ENCODE measurements at places on chromosomes 1 and 21.

GRCh38 chr1:87327376-87328271, 1.1 kb upstream of the LMO4 start:
- no peak for DNase-seq

- DNase-seq = no peak
These were observed 47.1 kb downstream of the PTGS2 start for GRCh38 chr1:186633116-186633515.

- no peak for DNase-seq
These were observed 1.1 kb downstream of the TNFRSF4 start for GRCh38 chr1:1212780-1213344.

DNA sequence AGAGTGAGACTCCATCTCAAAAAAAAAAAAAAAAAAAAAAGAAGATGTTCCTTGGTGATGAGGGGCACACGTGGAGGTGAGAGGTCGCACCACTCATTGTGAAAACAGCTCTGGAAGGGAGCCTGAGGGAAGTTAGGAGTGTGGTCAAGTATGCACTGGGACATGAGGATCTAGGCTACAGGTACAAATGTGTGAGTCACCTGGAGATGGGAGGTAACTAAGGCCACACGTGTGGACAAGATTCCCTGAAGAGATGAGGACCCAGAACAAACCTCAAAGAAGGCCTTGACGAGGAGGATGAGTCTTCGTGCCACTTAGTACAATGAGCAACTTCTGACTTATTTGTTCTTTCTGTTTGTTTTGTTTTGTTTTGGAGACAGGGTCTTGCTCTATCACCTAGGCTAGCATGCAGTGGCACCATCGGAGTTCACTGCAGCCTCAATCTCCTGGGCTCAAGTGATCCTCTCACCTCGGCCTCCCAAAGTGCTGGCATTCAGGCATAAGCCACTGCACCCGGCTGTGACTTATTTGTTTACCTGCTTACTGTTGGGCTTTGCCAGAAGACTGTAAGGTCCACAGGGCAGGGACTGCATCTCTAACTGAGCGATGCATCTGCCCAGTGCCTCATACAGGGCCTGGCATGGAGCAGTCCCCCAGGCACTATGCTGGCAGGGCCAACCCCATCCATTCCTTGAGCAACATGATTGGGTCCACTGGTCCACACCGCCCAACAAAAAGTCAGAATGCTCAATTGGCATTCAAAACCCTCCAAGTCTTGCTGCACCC, 6.4 kb downstream of the ASAP3 start:
- no peak for DNase-seq

- DNase-seq = no peak
These were observed 80.7 kb downstream of the DNTTIP2 start for GRCh38 chr1:93798291-93798690.

GRCh38 chr1:241589521-241589920, 50.6 kb downstream of the CHML start:
- DNase-seq = no peak

- DNase-seq = no peak
These were observed 92.0 kb upstream of the KIF26B start for GRCh38 chr1:245062741-245063305.

DNA sequence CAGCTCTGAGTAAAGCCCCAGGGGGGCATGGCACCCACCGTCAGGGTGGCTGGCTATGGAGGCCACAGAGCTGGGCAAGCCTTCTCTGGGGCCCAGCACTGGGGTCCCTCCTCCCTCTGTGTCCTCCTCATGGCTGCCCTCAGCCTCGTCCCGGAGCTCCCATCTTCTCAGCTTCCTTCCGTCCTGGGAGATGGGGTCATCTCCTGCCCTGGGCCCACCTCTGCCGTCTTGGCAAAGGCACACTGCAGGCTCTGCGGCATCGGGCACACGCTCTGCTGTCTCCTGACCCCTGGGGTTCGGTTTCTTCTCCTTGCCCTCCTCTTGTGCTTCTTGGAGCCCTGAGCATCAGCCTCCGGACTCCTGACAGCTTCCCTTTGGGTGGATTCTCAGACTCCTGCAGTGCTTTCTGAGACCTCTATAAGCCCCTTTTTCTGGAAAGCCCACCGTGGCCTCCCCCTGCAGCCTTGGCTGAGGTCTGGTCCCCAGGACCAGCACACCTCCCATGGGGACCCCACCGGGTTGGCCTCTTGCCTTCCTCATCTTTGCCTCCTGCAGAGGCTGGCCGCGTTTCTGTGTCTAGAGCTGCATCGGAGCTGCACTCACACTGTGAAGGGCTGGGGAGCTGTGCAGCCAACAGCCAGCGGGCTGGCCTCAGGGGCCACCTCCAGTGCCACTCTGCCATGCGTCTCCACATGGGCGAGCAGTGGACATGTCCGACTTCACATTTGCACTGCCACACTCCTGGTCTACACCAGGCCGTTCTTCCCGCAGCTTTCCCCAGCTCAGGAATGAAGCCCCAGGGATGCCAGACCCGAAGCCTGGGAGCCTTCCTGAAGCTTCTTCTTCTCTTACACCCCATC, 11.6 kb downstream of the UMODL1 start:
- DNase-seq = no peak

DNA sequence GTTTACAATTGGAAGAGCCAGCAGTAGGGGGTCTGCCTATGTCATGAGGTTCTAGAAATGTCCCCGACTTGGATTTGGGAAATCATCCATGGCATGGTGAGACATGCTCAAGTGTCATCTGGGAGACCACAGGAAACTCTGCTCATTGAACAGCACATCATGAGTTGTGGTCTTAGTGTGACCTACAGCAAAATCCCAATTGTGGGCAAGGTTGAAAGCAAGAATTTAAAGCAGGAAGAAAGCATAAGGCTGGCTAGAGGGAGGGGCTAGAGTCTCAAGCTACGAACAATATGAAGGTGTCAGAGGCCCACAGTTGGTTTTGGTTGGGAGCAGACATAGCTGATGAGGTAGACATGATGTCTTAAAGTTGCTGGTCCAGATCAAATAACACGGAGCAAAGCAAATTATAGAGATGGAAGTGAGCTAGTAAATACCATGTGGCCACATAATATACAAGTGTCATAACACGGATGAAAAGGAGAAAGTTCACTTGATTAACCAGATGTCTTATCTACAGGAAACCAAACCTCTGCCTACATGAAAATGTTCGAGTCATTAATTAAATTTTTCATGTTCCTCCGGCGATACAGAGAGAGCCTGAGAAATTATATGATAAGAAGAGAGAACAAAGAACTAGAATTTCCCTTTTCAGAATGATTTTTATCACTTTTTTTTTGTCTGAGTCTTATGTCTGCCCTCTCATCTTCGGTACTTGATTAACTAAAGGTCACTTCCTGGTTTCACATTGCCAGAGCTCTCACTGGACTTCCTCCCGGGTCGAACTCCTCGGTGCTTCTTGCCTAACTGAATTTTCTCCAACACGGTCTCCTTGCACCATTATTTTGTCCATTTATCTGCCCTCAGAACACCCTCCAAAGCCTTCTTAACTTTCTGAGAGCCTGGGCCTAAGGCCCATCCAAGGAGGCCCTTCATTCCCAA, 67.5 kb upstream of the DUSP10 start:
- no peak for DNase-seq

- no peak for DNase-seq
These were observed 155.1 kb upstream of the GORAB start for GRCh38 chr1:170376801-170377385.

- no peak for DNase-seq
These were observed 76.6 kb downstream of the DMRTB1 start for GRCh38 chr1:53535846-53536245.

GRCh38 chr21:34133392-34133791, 60.0 kb downstream of the MRPS6 start:
- DNase-seq = no peak

DNA sequence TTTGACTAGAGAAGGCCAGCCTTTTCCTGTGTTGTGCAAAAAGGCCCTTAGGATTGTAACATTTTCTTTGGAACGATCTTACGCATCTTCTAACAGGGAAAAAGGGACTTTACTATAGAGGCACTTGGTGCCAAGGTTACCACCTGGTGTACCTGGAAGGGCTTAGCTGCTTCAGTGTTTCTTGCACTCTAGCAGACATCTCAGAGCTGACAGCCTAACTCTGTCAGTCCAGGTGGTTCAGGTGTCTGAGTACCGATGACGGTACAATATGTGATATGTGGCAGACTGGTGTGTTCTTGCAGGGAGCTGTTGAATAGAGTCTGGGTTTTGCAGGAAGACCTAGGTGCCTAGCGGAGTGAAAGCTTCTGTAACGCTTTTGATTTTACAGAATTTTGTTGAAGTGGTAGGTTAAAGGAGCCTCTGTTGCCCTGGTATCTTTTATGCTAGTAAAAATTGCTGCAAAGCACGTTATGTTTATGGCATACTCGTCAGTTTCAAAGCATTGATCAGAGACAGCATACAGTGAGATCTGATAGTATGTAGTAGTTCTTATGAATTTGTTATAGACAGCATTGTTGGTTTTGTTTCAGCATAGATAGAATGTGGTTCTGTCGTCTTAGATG, 1.4 kb downstream of the MAGI3 start:
- DNase-seq = no peak

GRCh38 chr1:204255966-204256365, 42.2 kb upstream of the GOLT1A start:
- DNase-seq = no peak

GRCh38 chr21:9750341-9751086, 770.9 kb upstream of the TPTE start:
- DNase-seq = no peak

DNA sequence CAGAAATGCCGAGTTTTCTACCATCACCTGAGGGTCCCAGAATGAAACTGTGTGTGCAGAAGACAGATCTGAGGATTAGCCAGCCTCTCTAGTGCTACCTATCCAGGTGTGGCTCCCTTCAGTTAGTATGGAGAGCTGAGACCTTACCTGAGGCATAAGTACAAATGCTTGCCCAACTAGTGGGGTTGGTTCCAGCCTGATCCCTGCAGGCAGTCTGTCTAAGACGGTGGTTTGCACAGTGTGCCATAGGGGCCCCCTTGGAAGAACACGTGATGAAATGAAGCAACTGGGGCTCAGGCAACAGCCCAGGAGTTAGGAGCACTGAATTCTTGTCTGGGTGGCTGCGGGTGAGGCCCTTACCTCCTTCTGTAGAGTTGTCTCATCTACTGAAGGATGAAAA, 15.6 kb downstream of the S100A7A start:
- DNase-seq = no peak

DNA sequence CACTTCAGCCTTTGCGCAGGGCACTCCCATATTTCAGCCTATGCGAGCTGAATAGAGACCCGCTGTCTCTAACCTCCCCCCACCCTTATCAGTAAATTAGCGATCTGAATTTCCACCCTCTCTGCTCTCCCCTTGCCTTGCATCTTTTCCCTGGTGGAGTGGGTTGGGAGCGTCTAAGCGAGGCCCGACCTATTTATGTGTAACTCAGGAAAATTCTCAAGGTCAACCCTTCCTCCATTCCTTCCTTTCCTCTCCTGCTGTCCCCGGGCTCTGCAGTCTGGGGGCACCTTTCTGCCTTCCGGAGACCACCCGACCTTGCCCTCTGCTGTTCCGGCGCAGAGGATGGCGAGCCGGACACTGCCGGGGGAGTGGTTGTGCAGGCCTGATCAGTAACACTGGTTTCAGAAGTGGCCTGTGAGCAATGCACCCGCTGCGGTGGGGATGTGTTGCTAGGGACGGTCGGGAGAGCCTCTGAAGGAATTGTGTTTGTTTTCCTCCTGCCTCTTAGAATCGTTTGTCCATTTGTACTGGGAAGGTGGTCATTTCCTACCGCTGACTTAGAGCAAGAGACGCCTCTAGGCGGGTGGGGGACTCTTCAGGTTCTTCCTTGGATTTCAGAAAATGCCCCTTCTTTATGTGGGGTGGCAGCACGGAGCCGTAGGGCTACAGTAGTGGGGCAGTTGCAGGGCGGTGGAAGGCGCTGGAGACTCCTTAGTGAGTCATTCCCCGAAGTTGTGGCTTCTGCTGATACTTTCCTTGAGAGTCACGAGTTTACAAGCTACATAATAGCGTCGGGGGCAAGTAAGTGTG, 513 bp downstream of the MGST3 start:
- peak; percentile 6 for DNase-seq

DNA sequence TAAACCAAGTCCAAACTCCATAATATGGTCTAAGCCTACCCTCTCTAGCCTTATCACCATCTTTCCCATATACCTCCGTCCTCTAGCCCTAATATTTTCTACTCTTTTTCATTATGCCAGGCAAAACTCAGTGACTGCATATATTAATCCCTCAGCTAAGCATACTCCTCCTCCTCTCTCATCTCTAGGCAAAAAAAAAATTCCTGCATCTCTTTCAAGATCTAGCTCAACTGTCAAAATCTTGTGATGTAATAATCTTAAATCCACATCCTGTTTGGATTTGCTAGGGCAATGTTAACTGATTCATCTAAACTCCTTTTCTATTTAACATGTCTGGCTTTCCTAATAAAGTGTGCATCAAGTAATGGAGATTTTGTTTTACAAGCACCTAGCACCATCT, 20.4 kb downstream of the PRPF38A start:
- no peak for DNase-seq

DNA sequence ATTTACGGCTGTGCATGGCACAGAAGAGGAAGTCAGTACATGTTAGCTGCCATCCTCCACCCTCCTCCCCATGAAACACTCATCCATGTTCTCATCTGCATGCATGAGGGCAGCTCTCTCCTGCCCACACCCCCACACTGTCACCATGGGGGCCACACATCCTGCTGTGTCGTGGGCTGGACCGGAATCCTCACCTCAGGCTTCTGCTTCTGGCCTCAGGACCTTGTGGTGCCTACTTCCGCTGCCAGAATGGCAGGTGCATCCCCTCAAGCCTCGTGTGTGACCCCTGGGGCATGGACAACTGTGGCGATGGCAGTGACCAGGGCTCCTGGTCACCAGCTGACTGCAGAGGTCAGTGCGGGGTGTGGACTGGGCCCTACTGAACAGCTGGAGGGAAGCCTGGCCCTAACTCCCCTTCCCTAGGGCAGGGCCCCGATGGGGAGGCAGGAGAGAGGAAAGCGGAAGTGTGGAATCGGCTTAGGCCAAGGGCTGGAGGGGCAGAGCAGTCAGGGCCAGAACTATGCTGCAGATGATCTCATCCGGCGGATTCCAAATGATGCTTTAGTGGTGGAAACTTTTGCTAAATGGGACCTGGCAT, 3.8 kb downstream of the LDLRAD2 start:
- no peak for DNase-seq

GRCh38 chr1:58090640-58091039, 455.9 kb downstream of the OMA1 start:
- DNase-seq = no peak

GRCh38 chr1:118363396-118363795, 178.4 kb upstream of the SPAG17 start:
- DNase-seq = no peak

DNA sequence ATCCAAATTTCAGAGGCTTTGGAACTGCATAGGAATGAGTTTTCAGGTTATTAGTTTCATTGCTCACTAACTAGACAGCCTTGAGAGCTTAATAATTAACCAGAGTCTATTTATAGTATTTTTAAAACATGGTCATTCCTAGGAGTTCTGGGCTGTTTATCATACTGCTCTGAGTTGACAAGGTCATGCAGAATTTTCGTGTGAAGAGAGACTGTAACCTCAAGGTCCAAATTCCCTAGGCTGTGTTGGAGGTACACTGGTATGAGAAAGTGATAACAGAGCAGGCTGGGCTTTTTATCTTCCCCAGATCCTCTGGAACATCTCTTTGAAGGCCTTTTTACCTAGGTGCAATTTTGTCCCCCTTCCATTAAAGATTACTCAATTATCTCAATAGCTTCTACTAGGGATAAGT, 736.3 kb downstream of the LTN1 start:
- DNase-seq = no peak

- DNase-seq = no peak
These were observed 2.1 kb downstream of the HJV start for GRCh38 chr1:146019231-146020057.

Measured in activated naive CD4-positive, alpha-beta T cell (primary cell).